Activated T-helper 1 cell treated with Interleukin-2 at 50 U/mL for 16 hours (primary cell): ENCODE measurements at places on chromosomes 4 and X.

DNA sequence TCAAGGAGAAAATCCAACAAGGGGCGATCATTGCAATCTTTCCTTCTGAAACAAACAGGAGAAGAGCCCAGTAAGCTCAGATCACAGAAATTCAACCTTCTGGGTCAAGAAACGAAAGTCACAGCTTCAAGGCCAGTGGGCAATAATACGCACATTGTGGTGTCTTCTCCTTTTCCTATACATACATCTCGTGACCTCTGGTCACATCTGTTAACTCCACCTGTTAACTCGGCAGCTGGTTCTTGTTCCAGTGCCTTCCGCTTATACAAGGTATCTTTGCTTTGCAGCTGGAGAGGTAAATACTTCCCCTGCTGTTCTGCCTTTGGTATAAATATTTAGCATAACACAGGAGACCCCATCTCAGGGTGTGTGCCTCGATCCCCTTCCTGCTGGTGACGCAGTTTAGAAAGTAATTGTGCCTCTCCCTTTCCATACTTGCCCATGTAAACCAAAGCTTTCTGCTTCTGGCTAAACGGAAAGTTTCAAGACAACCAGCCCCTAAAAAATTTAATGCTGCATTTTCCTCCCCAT is 45.0 kb downstream of the CCDC149 start:
- DNase-seq = no peak

DNA sequence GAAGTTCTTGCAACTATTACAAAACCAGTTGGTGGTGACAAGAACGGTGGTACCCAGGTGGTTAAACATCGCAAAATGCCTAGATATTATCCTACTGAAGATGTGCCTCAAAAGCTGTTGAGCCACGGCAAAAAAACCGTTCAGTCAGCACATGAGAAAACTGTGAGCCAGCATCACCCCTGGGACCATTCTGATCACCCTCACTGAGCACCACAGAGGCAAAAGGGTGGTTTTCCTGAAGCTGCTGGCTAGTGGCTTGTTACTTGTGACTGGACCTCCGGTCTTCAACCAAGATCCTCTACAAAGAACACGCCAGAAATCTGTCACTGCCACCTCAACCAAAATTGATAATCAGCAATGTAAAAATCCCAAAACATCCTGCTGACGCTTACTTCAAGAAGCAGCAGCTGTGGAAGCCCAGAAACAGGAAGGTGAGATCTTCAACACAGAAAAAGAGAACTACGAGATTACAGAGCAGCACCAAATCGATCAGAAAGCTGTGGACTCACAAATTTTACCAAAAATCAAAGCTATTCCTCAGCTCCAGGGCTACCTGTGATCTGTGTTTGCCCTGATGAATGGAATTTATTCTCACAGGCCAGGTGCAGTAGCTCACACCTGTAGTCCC is 21.4 kb upstream of the SLC10A6 start:
- no peak for DNase-seq

DNA sequence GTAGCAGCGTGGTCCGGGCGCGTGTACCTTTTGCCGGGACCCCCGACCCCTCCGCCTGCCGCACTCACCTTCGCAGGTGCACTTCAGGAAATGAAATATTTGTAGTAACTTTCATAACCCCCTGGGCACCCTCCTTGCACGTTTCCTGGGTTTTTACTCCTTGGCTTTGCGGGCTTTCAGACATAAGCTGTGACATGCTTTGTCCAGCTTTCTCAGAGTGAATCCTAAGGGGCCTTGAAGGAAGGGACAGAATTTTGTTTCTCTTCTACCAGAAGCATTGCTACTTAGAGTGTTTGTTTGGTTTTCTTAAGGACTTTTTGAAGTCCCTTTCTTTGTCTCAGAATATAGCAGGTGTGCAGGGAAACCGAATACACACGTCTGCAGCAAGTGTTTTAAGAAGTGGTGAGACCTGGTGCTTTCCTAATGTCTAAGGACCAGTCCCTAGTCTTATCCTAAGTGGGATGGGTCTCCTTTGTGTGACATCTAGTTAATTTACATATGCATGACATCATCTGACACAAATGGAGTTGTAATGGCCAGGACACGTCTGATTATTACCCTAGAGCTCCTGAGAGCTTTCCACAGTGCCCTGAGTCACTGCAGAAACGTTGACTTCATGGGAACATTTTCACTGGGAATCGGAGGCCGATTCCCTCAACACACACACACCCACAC is 1.3 kb downstream of the FAM149A start:
- no peak for DNase-seq

DNA sequence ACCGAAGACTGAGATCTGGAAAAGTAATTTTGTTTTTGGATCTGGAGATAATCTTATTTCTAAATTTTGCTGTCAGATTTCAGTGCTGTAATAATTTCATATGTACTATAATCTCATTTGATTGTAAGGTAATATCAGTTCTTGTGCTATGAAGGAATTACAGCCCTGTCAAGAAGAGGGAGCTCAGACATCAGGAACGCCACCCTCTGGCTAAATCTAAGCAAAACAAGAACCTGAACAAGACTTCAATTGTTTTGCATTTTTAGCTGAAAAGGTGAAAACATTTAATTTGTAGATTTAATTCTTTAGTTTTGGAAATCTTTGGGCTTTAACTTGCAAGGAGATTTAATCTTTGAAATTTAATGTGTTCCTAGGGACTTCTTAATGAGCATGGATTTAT is 525.4 kb upstream of the HS3ST1 start:
- DNase-seq = no peak

DNA sequence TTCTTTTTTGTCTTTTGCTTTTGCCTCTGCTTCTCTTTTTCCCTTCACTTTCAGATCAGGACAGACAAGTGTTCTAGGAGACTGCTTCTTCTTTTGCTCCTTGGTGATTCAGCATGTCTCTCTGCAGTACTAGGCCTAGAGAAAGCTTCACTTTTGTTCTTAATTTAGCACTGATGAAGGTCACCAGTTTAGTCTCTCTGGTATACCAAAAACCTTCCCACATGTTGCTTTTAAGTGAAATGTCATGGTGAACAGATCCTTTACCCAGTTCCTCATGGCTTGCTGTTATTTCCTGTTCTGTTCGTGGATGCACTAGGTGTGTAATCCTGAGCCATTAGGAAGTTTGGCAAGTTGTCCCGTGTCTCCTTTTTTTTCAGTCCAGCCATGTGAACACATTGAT is 53.3 kb downstream of the NBDY start:
- no peak for DNase-seq

DNA sequence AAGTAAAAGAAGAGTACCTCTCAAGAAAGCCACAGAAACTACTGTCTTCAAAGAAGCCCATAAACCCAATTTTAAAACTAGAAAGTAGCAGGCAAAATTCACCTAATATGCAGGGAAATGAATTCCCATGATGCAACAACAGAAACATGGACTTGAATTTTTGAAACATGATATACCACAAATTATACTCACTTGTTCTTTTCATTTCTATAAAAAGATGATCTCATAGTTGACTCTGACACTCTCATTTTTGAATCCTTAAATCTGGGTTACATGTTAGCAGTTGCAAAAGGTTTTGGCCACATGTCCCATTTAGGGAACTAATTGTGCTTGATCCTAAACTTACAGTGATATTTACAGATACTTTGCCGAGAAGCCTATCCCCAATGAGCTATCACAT is 1130.8 kb downstream of the FAT4 start:
- DNase-seq = no peak
